ENCODE measurements at places on chromosomes 4 and X. TPM values are rescaled to one million over a fixed set of nuclear protein-coding genes. Genes with fewer than 3 reads are reported as not detected.

The PLXNB3 gene
- 3.9 TPM for total RNA-seq

The TCEAL6 gene
- total RNA-seq: not detected

The USP51 gene
- 0.37 TPM for total RNA-seq

The SGCB gene
- total RNA-seq: 17.5 TPM

The PAGE4 gene
- total RNA-seq: not detected

The F9 gene
- total RNA-seq: not detected

The GCNA gene
- 1.7 TPM for total RNA-seq

The CT45A1 gene
- 0.07 TPM for total RNA-seq

The PCDH18 gene
- not detected for total RNA-seq

The CRLF2 gene
- total RNA-seq: 1.1 TPM

The POU3F4 gene
- total RNA-seq: not detected

The JADE3 gene
- total RNA-seq: 14.6 TPM

The NMU gene
- total RNA-seq: 0.75 TPM

The EBP gene
- total RNA-seq: 144 TPM

The GC gene
- total RNA-seq: not detected

The SSX2B gene
- total RNA-seq: not detected

The DMRTC1B gene
- total RNA-seq: 0.17 TPM

The NEUROG2 gene
- 0.03 TPM for total RNA-seq

The EGFL6 gene
- total RNA-seq: not detected

The NPY2R gene
- 0.02 TPM for total RNA-seq

The SERTM2 gene
- not detected for total RNA-seq

The COL4A5 gene
- 10.3 TPM for total RNA-seq

The CPXCR1 gene
- not detected for total RNA-seq

The EFHC2 gene
- 0.24 TPM for total RNA-seq

The NPY5R gene
- total RNA-seq: not detected

The BCORL1 gene
- 7.4 TPM for total RNA-seq

The KIAA1210 gene
- 0.03 TPM for total RNA-seq

The GYG2 gene
- total RNA-seq: 4.5 TPM

The HMGN5 gene
- 2.1 TPM for total RNA-seq

The DUX4 gene
- not detected for total RNA-seq

The PDHA2 gene
- not detected for total RNA-seq

The RWDD4 gene
- total RNA-seq: 16.7 TPM

The SHISA3 gene
- not detected for total RNA-seq

The PNMA6F gene
- total RNA-seq: not detected

The REPS2 gene
- 1.6 TPM for total RNA-seq
